ENCODE measurements at places on chromosomes 12 and 14.

GRCh38 chr12:74370608-74371216 is 166.9 kb upstream of the ATXN7L3B start:
- no peak for DNase-seq

GRCh38 chr12:91356405-91356804 is 173.8 kb upstream of the DCN start:
- DNase-seq = no peak

- DNase-seq = no peak
Observed at GRCh38 chr14:79896009-79896408, 315.3 kb downstream of the DIO2 start.

GRCh38 chr12:127640181-127640886 is 626.6 kb upstream of the TMEM132C start:
- DNase-seq = no peak

- DNase-seq = no peak
Observed at GRCh38 chr14:64227856-64228255, 66.3 kb downstream of the ESR2 start.

DNA sequence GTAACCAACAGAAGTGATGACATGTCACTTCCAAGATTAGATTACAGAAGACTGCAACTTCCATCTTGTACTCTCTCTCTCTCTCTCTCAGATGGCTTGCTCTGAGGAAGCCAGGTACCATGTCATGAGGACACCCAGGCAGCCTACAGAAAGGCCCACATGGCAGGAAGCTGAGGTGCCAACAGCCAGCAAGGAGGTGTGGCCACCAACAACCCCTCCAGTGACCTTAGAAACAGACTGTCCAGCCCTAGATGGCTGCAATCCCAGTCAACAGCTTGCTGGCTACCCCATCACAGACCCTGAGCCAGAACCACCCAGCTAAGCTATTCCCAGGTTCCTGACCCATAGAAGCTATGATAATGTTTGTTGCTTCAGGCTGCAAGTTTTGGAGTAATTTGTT is 178.4 kb downstream of the ITPR2 start:
- no peak for DNase-seq

- no peak for DNase-seq
Observed at GRCh38 chr12:94174576-94174975, 26.2 kb downstream of the PLXNC1 start.

- no peak for DNase-seq
Observed at GRCh38 chr14:99966037-99966835, 99.0 kb upstream of the EVL start.

DNA sequence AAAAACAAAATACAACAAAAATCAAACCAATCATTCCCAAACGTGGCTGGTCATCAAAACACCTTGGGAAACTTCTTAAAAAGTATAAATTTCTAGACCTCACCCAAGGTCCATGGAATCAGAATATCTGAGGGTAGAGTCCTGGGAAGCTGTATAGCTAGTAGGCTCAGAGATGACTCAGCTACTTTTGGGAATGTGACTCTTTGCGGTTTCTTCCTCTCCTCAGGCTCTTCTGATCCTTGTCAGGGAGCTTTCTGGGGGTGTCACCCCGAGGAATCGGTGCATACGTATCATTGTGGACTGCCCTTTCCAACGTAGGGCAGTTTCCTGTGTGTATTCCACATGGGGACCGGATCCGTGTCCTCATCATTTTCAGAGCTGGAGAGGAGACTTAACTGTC is 14.8 kb downstream of the JDP2 start:
- no peak for DNase-seq
